Heart right ventricle (tissue), 16 donors: ENCODE measurements at places on chromosomes 3 and 15.

DNA sequence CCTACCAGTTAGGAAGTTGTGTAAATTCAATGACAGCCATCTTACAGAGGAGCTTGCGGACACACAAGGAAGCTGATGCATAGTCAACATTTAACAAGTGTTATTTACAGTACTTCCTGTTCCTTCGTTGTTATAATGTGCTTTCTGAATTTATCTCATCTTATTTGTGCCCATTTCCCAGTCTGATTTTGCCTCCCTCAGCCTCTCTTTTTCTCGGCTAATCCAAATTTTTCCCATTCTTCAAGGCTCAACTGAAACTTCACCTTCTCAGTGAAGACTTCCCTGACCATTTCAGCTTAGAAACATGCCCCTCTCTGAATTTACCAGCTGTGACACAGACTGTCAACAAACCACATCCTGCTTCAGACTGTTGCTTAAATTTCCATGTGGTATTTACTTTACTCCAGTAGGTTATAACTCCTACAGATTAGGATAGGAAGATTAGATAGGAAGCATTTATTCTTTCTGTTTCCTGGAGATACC is 55.7 kb upstream of the CP start:
- H3K4me1 ChIP-seq: no peaks in the 10 kb centered on the region
- no peak overlapping the region for H3K4me3 ChIP-seq
- H3K27ac ChIP-seq: no peak overlapping the region
- no peaks in the 10 kb centered on the region for H3K27me3 ChIP-seq
- DNase-seq: no peak

- H3K36me3 ChIP-seq: no peaks in the 10 kb centered on the region
- H3K27ac ChIP-seq: peak overlapping the region; percentile 70
- no peak for DNase-seq
- no peaks in the 10 kb centered on the region for H3K27me3 ChIP-seq
- H3K4me1 ChIP-seq: peaks cover 37% of the 10 kb centered on the region
Measured at GRCh38 chr3:171832989-171833388, 10.2 kb upstream of the TMEM212 start.

DNA sequence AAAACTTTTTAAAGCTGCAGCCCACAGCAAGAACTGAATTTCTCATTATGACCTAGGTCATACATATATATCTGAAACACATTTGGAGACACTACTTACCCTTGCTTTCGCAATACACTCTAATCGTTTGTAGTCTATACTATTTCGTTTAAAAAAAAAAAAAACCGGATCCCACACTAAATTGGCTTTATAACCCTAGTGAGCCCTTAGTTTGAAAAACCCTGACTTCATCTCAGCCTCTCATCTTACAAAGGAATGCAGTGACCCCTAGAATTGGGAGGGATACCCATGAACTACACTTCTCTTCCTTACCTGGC is 4.2 kb downstream of the RARRES1 start:
- no peaks in the 10 kb centered on the region for H3K27me3 ChIP-seq
- no peak for DNase-seq
- H3K4me3 ChIP-seq: no peak overlapping the region
- peaks cover 22% of the 10 kb centered on the region for H3K4me1 ChIP-seq

DNA sequence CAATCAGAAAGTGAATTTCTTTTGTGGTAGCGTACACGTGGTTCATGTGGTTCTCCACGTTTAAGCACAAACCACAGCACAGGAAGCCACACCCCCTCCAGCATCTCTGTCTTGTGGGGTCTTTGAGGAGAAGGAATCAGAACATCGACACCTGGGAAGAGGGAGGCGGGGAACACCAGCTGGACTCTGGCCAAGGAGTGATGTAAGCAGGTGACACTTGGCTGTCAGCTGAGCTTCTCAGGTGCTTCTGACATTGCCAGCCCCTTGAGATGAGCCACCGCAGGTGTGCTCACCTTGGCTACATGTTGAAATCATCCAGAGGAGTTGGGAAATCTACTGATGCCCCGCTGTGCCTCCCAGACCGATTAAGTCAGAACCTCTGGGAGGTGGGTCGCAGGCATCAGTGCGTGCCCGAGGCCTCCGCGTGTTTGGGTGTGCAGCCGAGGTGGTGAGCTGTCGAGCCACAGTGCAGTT is 85.0 kb downstream of the FAM81A start:
- no peak overlapping the region for H3K27ac ChIP-seq
- no peak overlapping the region for H3K4me3 ChIP-seq
- H3K36me3 ChIP-seq: no peaks in the 10 kb centered on the region
- no peaks in the 10 kb centered on the region for H3K27me3 ChIP-seq

DNA sequence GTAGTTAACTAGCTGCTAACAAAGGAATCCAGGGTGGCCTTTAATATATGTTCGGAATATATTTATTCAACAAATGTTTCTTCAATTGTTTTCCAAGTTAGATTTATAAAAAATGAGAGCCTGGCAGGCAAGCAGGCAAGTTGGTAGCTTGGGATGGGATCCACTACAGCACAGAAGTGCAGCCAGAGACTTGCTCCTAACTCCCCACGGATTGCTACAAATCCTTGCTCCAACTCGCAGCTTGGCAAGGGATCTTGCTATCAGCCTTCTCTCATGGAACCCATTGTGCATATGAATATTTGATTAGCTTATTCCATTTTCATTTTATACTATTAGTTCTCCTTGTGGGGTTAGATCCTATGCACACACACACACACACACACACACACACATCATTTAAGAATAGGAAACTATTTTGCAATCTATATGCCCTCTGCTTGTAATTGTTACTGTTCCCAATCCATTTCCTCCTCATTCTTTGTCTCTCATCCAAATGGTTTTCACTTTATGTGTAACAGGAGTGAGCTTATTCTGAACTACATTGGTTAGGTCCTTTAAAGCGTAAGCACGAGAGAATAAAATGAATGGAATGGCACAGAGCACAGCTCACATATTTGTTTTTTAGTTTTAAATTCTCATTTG is 505.6 kb downstream of the LPP start:
- no peak overlapping the region for H3K4me3 ChIP-seq
- no peaks in the 10 kb centered on the region for H3K27me3 ChIP-seq
- no peak overlapping the region for H3K27ac ChIP-seq
- H3K4me1 ChIP-seq: peaks cover 12% of the 10 kb centered on the region
- no peak for DNase-seq

DNA sequence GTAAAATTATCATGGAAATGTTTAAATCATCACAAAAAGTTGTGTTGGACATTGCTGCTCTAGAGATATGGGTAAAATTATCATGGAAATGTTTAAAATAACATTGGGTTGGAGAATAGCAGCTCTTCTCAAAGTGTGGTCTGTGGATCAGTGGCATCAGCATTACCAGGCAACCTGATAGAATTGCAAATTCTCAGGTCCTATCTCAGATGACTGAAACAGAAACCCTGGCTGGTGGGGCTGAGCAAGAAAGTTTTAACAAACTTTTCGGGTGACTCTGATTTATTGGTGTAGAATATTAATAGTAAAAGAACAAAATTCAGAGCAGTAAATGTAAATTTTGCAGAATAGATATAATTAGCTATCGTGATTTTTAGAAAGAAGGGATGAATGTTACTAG is 28.9 kb downstream of the NXPE3 start:
- H3K4me3 ChIP-seq: no peak overlapping the region
- no peak for DNase-seq

DNA sequence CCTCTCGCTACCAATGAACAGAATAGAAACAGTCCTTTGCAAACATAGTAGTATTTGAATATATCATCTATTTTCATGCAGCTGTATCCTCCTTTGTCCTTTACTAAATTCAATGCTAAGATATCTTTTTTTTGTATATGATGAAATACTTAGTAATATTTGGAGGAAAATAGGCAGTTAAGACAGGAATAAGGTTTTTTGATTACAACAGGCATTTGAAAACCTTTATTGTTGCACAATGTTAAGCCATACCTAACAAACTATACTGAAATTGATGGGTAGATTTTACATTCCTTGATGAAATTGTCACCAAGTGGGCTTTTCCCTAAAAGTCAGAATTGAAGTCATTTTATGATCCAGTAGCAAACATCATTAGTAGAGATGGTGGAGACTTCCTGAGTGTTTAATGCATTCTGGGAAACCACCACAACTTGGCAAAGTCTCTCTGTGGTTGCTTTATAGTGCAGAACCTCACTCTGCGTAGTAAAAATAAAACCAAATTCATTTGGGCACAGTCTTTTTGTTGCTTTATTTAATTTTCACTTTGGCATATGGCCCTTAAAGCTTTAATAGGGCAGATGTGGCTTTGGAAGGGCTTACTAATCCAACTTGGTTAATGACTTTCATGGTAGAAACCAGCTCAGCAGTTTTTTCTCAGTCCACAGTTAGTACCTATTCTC is 216.0 kb downstream of the DIPK2A start:
- H3K4me3 ChIP-seq: no peak overlapping the region
- no peaks in the 10 kb centered on the region for H3K36me3 ChIP-seq
- H3K4me1 ChIP-seq: no peaks in the 10 kb centered on the region

GRCh38 chr3:170128977-170129431 is 52.5 kb downstream of the PHC3 start:
- peaks cover 8% of the 10 kb centered on the region for H3K4me1 ChIP-seq
- no peak overlapping the region for H3K4me3 ChIP-seq
- H3K36me3 ChIP-seq: peaks cover 87% of the 10 kb centered on the region
- H3K27me3 ChIP-seq: no peaks in the 10 kb centered on the region
- H3K27ac ChIP-seq: no peak overlapping the region
- no peak for DNase-seq

DNA sequence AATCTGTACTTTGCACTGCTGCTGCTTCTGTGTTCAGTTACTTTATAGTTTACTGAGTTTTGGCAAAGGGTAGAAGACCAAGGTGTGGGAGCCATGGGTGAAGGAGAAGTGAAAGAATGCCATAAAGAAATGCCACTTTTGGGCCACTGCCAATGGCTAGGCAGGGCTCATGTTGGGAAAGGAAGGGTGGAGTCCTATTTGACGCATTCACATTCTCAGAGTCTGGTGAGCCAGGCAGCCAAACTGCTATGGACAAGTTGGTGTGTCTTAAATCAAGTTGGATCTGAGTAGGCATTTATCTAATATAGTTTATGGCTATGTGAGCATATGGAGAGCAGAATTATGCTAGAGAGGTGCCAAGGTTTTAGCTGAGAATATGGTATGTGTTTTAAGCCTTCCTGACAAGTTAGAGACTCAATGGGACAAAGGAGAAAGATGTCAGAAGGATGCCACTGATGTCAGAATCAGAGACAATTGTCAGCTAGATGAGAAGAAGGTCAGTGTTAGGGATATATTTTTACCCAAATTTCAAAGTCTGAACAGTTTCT is 296.1 kb downstream of the AGBL1 start:
- no peak for DNase-seq
- no peaks in the 10 kb centered on the region for H3K27me3 ChIP-seq

DNA sequence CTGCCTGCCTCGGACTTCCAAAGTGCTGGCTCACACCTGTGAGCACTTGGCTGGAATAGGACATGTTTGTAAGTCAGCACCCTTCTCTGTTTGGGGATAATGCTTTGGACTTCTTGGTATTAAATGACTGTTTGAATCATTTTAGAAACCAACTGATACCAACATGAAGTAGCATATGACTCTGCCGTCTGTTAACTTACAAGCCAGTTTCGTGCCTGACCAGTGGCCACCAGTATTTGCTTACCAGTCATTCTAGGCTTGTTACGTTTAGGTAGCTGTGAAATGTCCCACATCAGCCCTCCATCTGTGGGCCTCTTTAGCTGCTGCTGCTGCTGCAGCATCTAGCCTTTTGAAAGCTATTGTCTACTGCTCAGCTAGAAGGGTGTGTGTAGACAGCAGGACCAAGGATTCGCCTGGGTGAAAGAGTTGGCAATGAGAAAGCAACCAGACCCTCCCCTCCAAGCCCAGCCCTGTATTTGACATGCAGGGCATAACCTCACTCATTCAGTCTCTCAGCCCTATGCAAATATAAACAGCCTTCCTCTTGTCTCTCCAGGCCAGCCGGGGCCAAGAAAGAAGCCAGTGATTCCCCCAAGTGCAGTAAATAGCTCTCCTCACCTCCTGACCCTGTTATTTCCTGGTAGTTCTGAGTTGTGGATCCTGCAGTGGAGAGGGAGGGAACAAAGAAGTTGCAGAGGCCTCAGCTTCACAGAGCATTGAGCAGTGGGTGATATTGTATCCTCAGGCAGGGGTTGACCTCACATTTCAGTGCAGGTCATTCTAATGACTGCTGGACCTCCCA is 51.0 kb downstream of the NKIRAS1 start:
- peaks cover 74% of the 10 kb centered on the region for H3K4me1 ChIP-seq
- no peaks in the 10 kb centered on the region for H3K27me3 ChIP-seq
- peak; percentile 19 for DNase-seq
- H3K4me3 ChIP-seq: no peak overlapping the region
